ENCODE measurements at places on chromosomes 12 and 14.

DNA sequence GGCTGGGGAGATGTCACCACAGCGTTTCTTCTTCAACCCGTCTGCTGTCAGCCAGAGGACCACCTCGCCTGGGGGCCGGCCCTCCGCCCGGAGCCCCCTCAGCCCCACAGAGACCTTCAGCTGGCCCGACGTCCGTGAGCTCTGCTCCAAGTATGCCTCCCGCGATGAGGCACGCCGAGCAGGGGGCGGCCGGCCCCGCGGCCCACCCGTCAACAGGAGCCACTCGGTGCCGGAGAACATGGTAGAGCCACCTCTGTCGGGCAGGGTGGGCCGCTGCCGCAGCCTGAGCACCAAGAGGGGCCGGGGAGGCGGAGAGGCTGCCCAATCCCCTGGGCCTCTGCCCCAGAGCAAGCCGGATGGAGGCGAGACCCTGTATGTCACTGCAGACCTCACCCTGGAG is 38.8 kb downstream of the PLEKHG3 start:
- no peak for DNase-seq

GRCh38 chr14:56124327-56124726 is 6.1 kb downstream of the PELI2 start:
- no peak for DNase-seq

DNA sequence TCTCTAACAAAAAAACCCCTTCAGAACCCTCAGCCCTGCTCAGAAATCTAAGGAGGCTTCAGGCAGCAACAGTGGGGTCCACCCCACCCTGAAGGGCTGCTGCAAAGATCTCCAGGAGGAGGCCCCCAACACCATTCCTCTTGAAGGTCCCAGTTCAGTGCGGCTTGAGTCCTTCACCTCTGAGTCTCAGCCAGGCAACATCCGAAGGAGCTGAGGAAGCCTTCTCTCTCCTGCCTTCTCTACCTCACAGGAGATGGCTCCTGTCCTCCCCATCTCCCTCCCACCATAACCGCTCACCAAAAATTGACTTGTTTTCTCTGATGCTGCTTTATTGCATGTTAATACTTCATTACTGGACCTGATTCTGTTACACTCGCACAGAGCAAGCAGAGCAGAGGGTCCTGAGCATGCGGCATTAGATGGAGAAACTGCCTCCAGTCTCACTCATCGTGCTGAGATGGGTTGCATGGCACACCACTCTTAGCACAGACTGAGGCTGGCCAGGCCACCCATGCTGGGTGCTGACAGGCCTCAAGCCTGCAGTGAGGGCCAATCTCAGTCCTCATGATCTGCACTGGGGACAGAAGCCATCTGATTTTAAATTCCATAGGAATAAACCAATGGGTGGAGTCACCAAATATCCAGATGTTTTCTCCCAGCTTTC is 224.8 kb downstream of the CACNA1C start:
- DNase-seq = no peak

- no peak for DNase-seq
These were observed 1.2 kb downstream of the AREL1 start for GRCh38 chr14:74711651-74712050.

DNA sequence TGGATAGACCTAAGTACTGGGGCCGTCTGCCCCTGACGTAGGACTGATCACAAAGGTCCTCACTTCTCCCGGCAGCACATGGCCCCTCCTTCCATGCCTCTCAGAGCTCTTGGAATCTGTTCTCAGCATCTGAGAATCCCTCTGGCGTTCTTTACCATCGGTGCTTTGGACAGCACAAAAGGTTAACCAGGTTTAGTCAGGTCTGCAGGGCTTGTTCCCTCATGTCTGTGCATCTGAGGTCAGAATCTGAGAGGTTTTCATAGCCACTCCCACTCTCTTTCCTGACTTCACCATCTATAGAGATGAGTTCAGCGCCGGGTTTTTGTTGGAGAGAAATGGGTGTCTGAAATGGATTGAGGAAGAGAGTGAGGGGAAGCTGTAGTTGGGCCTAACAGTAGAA is 130.0 kb upstream of the ARHGAP5 start:
- DNase-seq = no peak

- no peak for DNase-seq
These were observed 70.8 kb downstream of the HSPB8 start for GRCh38 chr12:119249383-119250155.

- no peak for DNase-seq
These were observed 5.9 kb downstream of the ZNF605 start for GRCh38 chr12:132949936-132950837.

- no peak for DNase-seq
These were observed 25.3 kb downstream of the PAH start for GRCh38 chr12:102891756-102892155.
